Bronchial epithelial cell (primary cell): ENCODE measurements at places on chromosomes 6 and 20. TPM values are rescaled to one million over a fixed set of nuclear protein-coding genes. Genes with fewer than 3 reads are reported as not detected.

Gene LST1
- total RNA-seq: not detected in 2 replicates

Gene SLC13A3
- total RNA-seq: 5.1 and 5.5 TPM in 2 replicates

Gene CYP24A1
- total RNA-seq: 6.9 and 8.7 TPM in 2 replicates

Gene C6orf58
- total RNA-seq: not detected in 2 replicates

Gene TP53TG5
- 0.13 TPM in 1 of 2 replicates, not detected in the other for total RNA-seq

Gene NHSL1
- 6.3 and 12.5 TPM in 2 replicates for total RNA-seq

Gene ZSCAN31
- total RNA-seq: 12.1 and 41.9 TPM in 2 replicates

Gene ULBP3
- total RNA-seq: 5.6 and 11.1 TPM in 2 replicates

Gene ENPP4
- 0.26 and 1.4 TPM in 2 replicates for total RNA-seq

Gene ATP6V1G2
- total RNA-seq: 0.26 and 0.51 TPM in 2 replicates

Gene KIAA0408
- total RNA-seq: not detected in 2 replicates

Gene DUSP15
- total RNA-seq: not detected in 2 replicates

Gene HAO1
- not detected in 2 replicates for total RNA-seq

Gene TXLNB
- total RNA-seq: under 0.01 TPM in 1 of 2 replicates, not detected in the other

Gene C20orf96
- 0.64 and 0.79 TPM in 2 replicates for total RNA-seq

Gene PEX7
- total RNA-seq: 19.3 and 20.0 TPM in 2 replicates
